ENCODE measurements at places on chromosomes 3 and 15.
A peak's percentile ranks its signal among the peaks of the same experiment; 100 is the strongest.

GRCh38 chr15:80604583-80605575 lies 90.2 kb upstream of the ABHD17C start:
- ATAC-seq = no peak

DNA sequence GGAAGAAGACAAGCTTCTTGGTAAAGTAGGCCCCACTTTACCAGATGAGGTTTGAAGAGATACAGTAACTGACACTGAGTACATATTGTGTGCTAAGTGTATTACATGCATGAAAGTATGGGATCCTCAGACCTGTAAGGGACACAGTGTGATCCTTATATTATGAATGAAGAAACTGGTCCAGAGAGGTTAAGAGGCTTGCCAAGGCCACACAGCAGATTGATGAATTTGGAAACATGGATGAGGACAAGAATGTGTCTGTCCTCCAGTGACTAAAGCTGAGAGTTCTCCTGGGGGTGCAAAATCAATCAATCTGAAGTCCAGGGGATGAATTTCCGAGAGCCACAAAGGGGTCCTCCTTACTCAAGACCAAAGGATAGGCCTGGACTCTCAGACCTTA lies 31.4 kb upstream of the MRPS22 start:
- no peak for ATAC-seq

DNA sequence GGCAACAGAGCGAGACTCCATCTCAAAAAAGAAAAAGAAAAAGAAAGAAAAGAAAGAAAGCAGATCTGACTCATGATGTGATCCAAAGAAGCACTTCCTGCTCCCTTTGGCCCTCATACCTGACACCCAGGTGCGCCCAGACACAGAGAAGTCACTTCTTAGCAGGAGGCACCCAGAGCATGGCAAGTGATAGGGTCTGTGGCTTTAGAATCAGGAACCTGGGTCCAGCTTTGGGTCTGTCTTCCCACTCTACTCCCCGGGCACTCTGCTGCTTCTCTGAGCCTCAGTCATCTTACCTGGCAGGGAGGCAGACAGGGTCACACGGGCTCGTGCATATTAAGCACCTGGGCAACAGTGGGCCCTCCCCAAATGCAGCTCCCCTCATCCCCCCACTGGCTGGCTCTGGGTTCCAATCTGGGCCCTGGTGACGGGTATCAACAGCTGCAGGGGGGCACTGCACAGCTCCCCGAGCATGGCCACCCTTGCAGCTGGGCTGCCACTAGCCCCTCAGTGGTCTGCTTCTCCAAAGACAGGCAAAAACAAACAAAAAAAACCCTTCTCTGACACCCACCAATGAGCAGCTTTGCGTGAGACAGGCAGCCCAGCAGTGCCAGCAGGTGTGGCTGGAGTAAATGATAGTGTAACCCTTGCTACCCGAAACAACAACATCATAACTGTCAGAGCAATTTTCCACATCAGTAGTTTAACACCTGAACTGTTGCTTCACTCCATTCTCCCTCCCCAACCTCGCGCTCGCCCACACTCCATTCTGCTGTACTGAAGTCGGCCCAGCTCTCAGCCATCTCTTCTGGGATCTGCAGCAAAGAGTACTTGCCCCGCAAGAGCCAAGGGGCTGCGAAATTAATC lies 99.8 kb downstream of the MEGF11 start:
- ATAC-seq = no peak

GRCh38 chr3:87121856-87122255 lies 105.3 kb upstream of the CHMP2B start:
- ATAC-seq = no peak

DNA sequence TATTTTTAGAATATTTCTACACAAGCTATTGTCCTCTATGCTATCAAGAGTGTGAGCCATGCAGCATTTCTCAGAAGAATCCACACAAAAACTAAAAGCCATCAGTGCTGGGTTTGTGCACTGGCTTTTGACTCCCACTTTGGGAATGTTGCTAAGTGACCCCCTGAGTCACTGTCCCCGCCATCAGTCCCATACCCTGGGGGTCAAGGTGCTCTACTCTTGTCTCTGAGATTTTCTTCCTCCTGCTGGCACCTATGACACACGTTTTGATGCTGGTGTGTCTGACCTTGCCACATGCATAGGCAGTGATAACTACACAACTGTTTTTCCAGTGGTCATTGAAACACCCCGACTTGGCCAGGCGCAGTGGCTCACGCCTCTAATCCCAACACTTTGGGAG lies 19.8 kb downstream of the CMTM7 start:
- no peak for ATAC-seq

- no peak for ATAC-seq
These were observed 51.2 kb downstream of the GASK1A start for GRCh38 chr3:43030162-43030935.

GRCh38 chr15:64763874-64764273 lies 11.5 kb downstream of the RBPMS2 start:
- ATAC-seq = no peak

- ATAC-seq = no peak
These were observed 708 bp upstream of the GCHFR start for GRCh38 chr15:40762919-40763800.

GRCh38 chr15:82802497-82802896 lies 3.4 kb downstream of the FSD2 start:
- no peak for ATAC-seq

DNA sequence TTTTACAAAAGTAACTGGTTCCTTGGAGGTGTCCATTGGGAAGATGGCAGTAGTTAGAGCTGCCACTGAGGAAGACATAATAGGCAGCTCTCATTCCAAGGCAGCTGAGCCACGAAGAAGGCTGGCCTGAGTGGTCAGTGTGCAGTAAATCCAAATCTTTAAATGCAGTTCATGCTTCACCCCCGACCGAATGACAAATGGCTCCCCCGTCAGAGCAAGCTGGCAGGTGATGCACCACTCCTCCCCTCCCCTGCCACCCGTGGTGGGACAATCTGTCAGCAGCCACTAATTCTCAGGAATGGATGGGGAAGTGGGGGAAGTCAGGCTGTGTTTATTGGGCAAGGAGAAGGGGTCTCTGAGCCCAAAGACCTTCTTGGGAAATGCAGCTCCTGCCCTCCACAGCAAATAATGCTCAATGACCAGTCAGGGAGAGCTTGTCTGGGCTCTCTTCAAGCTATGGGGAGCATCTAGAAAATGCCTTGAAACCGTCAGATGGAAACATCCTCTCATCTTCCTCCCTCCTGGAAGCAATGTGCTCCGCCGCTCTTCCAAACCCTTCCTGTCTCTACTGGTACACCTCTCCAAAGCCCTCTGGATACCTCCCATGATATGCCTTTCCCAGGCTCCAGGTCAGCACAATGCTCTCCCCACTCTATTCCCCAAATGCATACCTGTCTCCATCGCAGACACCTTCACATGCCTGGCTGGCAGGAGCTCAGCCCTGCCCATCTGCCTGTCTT lies 65.4 kb downstream of the LIPC start:
- ATAC-seq = no peak

GRCh38 chr15:51853998-51854397 lies 24.5 kb downstream of the TMOD3 start:
- no peak for ATAC-seq

GRCh38 chr15:74809956-74810355 lies 2.7 kb upstream of the LMAN1L start:
- ATAC-seq = 0 out of 3 replicates have a peak, but pooled peaks have one; percentile 22

DNA sequence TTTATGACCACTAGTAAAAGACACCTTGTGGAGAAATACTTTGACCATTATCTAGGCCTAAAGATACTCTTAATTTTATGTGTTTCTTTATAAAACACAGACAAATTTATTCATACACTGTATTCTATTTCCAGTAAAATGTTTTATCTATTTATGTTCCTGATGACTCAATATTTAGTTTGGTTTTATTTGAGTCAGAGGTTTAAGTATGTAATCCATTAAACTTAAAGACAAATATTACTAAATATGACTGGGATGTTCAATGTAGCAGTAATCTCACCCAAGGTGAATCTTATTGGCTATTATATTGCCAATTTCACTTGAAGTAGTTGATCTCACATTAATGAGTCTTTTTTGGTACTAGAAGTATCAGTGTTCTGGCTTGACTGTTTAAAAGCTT lies 799.7 kb downstream of the CADM2 start:
- no peak for ATAC-seq

DNA sequence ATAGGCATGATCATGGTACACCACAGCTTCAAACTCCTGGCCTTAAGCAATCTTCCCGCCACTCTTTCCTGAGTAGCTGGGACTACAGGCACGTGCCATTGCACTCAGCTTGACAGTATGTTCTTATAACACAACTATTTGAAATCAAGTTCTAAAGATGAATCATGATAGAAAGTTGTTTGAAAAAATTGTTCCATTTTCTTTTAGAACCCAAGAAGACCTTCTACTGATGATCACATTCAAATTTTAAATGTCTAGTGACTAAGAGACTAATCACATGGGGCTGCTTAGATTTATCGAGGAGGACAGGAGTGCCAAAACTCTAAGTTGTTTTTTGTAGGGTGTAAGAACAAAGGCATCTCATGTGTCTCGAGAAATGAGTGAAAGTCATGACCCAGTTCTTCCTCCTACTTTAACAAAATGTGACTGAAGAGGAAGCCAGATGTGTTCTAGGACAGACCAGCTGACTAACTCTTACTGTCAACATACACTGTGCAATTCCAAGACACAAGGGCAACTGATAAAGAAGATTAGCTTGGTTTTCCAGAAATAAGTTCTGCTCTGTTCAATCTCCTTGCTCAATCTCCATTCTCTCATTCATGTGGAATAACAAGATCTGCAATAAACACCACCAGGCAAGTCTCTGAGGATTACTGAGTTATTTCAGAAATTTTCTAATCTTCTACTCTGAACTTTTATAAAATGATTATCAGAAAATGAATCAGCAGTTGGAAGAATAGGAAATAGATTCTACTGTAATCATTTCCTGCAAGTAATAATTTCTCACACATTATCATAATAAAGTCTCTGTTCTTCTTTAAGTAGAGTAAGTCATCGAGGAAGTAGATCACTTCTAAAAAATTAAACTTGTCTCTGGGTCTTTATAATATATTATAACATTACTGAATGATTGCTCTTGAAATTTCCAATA lies 122.6 kb upstream of the CCNL1 start:
- peak; percentile 57 for ATAC-seq

GRCh38 chr3:52052831-52053306 lies 3.5 kb downstream of the DUSP7 start:
- peak; percentile 53 for ATAC-seq

- ATAC-seq = no peak
These were observed 27.4 kb upstream of the PLXND1 start for GRCh38 chr3:129633751-129634481.

- ATAC-seq = no peak
These were observed 190.2 kb upstream of the GBE1 start for GRCh38 chr3:81951636-81952035.

DNA sequence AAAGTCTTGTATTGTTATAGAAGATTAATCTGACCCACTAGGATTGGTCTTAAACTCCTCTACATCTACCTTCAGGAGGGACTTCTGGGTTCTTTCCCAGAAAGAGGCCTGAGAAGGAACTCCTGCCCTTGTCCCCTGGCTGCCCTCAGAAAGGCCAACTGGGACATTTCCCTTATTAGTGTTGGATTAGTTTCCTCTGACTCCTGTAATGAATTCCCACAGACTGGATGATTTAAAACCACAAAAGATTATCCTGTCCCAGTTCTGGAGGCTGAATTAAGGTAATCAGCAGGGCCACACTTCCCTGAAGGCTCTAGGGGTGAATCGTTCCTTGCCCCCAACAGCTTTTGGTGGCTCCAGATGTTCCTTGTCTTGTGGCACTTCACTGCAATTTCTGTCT lies 102.8 kb upstream of the NMNAT3 start:
- ATAC-seq = no peak

- no peak for ATAC-seq
These were observed 797.6 kb upstream of the ARRDC4 start for GRCh38 chr15:97162805-97163495.

DNA sequence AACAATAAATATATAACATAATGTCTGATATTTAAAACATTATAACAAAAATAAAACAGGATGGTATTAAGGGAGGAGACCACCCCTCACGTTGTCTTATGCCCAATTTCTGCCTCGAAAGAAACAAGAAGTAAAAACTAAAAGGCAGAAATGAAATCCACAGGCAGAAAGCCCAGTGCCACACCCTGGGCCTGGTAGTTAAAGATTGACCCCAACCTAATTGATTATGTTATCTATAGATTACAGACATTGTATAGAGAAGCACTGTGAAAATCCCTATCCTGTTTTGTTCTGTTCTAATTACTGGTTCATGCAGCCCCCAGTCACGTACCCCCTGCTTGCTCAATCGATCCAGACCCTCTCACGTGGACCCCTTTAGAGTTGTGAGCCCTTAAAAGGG lies 22.3 kb upstream of the ACP3 start:
- no peak for ATAC-seq

Data from SK-N-SH treated with all-trans-retinoic acid at 6 μM for 48 hours (cell line).